GM12878 (cell line): ENCODE measurements at places on chromosomes 4 and X. TPM values are rescaled to one million over a fixed set of nuclear protein-coding genes. Genes with fewer than 3 reads are reported as not detected.

- DNase-seq = no peak
Observed at GRCh38 chr4:77354550-77354949, 197.5 kb downstream of the CCNG2 start.

Gene PRR32
- total RNA-seq = not detected in 2 replicates

Gene TRIML2
- not detected in 2 replicates for total RNA-seq

Gene MAGEB1
- not detected in 2 replicates for total RNA-seq

DNA sequence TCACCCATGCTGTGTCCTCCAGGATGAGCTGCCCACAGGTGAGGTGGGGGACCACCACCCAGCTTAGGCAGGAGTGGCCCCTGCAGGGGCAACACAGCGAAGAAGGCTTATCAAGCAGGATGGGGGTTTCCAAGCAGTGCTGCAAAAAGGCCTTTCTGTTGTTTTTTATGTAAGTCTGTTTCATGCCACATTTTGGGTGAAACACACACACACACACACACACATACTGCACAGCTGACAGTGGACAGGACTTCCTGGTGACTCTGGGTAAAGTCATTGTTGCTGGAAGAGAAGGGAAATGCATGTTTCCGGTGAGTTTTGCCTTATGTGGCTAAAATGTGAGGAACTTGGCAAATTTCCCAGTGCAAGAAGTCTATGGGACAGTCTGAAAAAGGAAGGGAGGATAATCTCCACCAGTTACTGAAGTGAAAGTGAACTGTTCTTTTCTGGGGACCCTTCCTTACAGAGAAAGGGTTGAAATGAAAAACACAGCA lies 119.2 kb downstream of the IRF2 start:
- DNase-seq = peak; percentile 84

Gene ANOS1
- total RNA-seq = 0.05 and 0.08 TPM in 2 replicates

DNA sequence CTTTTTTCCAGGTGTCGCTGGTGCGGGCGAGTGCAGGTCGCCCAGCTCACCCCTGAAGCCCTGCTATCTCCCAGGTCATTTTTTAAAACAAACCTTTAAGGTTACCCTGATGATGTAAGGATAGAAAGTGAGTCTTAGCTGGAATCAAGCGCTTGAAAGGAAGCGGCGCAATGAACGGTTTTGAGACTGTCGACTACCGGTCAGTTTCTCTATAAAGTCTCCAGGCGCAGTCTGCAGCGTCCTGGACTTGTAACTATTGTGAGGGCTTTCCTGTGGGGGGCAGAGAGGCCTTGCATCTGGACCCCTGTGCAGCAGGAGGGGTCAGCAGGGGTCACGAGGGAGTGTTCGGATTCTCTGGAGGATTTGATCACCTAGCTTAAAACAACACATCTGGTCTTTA lies 1.6 kb downstream of the KIT start:
- DNase-seq = no peak

Gene HPF1
- 31.4 and 35.3 TPM in 2 replicates for total RNA-seq

Gene NEUROG2
- total RNA-seq = 1.9 and 2.9 TPM in 2 replicates

- no peak for DNase-seq
Observed at GRCh38 chr4:36432586-36432985, 151.2 kb downstream of the DTHD1 start.
